ENCODE measurements at places on chromosomes 7 and 10.

GRCh38 chr7:42080841-42081586 is 156.0 kb downstream of the GLI3 start:
- DNase-seq: no peak

DNA sequence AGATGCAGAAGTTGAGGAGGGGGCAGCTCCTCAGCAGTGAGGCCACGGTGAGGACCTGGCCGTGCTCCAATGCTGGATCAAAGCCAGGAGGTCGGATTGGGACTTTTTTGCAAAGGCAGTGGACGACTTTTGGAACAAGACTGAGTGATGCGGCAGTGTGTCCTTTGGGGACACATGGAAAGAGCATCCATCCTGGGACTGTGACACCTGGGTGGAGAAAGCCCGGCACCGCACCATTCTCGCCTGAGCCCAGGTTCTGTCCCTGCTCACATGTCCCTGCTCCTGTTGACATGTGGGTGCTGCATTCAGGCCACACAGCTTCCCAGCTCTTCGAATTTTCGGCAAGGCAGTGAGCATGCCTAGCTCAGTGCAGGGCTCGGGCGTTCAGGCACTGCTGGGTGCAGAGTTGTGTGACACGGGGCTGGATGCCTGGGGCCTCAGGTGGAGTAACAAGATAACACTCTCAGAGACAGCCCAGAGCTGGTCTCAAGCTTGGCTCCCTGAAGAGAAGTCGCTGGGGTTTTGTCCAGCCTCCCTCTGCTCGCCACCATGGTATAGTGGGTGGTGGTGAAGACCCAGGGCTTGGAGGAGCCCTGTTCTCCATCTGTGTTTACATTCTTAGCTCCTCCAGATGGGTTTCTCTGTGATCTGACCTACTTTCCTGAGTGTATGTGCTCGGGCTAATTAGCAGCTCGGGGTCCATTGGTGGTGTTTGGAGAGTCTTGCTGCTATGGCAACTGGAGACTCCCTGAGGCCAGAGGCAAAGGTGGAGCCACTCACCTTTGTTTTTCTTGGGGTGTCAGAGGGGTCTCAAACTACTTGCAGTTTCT is 111.7 kb upstream of the BTBD16 start:
- DNase-seq: no peak

DNA sequence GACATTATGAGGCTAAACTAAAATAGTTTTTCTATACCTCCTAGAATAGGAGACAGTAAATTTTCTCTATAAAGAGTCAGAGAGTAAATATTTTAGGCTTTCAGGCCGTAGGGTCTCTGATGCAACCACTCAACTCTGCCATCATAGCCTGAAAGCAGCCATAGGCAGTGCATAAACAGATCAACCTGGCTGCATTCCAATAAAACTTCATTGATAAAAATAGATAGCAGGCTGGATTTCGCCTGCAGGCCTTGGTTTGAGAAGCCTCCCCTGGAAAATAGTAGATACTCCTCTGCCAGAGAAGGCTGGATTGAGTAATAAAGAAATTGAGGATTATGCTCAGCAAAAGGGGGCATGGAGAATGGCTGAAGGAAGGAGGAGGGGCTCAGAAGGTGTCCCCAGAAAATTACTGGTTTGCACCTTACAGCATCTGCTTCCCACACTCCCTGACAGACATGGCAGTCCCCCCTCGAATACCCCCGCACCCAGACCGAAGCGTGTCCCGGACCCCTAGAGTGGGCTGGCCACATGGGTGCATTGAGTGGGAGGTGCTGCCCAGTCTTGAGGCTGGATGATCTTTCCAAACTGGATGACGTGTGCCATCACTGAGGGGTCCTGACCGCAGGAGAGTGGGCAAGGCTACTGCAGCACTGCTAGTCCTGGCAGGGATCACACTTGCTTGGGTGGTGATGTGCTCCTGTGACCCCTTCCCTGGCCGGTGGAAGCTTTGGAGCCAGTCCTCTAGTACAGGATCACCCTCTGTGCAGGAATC is 126.6 kb downstream of the PTPN20 start:
- DNase-seq: no peak

GRCh38 chr7:43489257-43489656 is 93.7 kb upstream of the STK17A start:
- no peak for DNase-seq

DNA sequence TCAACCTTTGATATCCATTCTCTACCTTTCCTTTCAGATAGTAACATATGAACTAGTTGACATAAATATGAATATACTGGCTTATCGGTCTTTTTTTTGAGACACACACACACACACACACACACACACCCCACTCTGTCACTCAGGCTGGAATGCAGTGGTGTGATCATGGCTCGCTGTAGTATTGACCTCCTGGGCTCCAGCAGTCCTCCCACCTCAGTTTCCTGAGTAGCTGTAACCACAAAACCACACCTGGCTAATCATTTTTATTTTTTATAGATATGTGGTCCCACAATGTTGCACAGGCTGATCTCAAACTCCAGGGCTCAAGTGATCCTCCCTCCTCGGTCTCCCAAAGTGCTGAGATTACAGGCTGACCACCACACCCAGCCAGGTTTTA is 14.2 kb upstream of the NT5C3A start:
- no peak for DNase-seq

DNA sequence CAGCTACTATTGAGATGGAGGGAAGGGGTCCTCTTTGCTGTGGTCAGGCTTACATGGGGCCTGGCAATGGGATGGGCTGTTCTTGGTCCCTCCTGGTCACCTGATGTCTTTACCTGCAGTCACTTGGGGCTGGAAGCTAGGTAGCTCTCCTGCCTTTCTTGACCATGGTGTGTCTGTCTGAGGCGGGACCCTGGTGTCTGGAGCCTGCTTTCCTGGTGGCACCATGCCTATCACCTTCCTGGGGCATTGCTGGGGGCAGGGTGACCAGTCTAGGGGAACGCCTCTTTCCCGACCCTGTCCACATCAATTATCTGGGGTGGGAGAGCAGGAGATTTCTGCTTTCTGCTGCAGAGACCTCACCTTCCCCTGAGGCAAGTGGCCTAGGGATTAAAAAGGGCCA is 55.6 kb downstream of the ARHGAP22 start:
- DNase-seq: no peak

- DNase-seq: no peak
Measured at GRCh38 chr10:17145239-17145638, 15.6 kb upstream of the CUBN start.

- DNase-seq: no peak
Measured at GRCh38 chr7:96111405-96111804, 210.5 kb downstream of the SLC25A13 start.

- no peak for DNase-seq
Measured at GRCh38 chr10:67912331-67912946, 28.0 kb downstream of the SIRT1 start.

- DNase-seq: no peak
Measured at GRCh38 chr7:1269336-1269890, 36.7 kb downstream of the UNCX start.

GRCh38 chr10:30454744-30455510 is 20.9 kb downstream of the MAP3K8 start:
- DNase-seq: no peak

DNA sequence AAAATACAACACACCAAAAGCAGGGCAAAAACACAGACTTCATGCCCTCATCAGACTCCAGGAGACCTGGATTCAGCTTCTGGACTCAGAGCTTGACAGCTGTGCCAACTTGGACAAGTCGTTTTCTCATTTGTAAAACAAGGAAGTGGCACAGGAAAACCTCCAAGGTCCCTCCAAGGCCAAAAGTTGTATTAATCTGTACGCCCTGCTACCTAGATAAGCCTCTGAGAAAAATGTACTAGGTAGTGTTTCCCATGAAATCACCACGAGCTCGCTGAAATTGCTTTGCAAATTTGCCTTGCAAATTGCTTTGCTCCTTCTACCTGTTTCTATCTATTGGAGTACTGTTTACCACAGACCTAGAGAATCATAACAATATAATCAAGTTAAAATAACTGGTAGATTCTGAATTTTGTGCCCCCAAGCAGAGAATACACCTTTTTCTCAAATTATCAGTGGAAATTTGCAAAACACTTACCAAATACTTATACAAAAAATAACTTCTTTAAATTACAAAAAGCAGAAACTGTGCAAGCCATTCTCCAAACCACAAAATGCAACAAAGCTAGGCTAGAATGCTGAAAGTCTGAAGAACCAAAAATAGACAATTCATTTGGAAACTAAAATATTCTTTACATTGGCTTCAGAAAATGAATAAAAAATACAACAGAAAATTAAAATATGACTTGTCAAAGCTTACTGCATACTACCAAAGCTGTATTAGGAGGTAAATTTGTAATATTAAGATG is 158.1 kb upstream of the CHST15 start:
- no peak for DNase-seq

DNA sequence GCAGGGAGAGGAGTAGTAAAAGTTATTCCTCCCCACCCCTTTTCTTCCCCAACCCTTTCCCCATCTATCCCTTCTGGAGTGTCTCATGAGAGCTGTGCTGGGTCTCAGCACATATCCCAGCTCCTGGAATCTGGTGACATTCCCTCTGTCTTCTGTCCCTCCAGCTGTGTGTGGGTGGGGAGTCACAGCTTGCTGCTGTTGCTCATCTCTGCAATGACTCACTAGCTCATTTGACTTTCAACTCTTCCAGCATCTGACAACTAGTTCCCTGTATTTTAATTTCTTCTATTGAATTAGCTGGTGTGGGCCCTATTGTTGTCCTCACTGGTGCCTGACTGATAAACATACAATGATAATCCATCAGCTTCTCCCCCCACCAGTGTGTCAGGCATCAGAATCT is 198.9 kb upstream of the AUTS2 start:
- no peak for DNase-seq

DNA sequence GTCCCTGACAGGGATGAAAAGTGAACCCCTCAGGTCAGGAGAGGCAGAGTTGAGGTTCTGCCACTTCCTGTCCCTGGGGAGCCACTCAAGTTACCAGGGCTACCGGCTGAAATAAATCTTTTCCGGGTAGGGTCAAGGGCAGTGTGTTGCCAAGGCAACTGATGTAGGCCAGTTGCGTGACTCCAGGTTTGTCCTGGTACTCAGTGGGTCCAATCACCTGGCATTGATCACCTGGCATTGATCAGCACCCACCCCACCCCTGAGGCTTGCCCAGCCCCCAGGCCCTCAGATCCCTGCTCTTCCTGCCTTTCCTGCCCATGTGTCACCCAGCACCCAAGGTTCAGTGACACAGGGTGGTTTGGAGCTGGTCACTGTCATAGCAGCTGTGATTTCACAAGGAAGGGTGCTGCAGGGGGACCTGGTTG is 5.9 kb downstream of the SAP25 start:
- no peak for DNase-seq

- no peak for DNase-seq
Measured at GRCh38 chr7:39356172-39356925, 209.9 kb upstream of the YAE1 start.

GRCh38 chr10:109721453-109722064 is 201.8 kb downstream of the XPNPEP1 start:
- DNase-seq: no peak

- DNase-seq: no peak
Measured at GRCh38 chr10:32433542-32433941, 12.4 kb upstream of the CCDC7 start.
